ENCODE measurements at places on chromosomes 6 and 20.

DNA sequence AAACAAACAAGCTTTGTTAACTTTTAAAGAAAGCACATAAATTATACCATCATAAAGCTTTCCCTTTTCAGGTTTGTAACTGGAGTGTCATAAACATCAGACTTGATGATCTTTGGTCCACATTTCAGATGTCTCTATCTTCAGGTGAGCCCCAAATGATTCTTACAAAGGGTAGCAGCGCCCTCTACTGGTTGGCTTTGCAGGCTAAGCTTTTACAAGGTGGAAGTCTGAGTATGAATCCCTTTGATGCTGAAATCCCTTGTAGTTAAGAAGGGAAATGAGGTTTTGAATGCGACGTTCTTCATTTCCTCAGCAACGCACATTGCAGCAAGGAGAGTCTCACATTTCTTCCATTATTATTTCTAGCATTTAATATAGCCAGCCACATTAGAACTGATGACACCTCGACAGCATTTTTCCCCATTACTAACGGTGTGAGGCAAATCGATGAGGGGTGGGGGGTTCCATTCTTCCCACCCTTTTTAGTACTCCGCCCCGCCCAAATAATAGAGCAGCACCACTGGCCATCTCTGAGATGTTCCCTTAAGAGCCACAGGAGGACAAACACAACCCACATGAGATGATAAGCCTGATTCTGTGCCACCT is 126.3 kb upstream of the NT5E start:
- H3K4me1 ChIP-seq = no peaks in the 10 kb centered on the region
- peak; percentile 10 for DNase-seq
- peaks cover 2% of the 10 kb centered on the region for H3K27me3 ChIP-seq

DNA sequence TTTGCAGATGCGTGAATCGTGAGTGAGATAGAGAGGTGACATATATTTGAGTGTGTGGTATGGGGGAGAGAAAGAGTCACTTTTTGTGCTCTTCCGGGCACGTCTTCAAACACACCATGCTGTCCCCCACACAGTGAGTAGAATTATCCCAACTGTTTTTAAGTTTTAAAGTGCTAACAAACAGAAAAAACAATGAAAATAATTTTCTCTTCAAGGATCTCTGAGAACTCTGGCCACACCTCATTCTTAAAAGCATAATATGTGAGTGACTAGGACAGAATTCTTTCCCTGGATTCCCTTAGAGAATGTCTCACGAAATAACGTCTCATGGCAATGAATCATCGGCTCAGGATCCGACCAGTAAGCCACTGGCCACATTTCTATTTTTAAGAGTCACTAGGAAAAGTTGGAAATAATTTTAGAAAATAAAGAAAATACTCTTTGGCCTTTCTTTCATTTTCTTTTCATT is 235.7 kb upstream of the ZNF217 start:
- H3K4me1 ChIP-seq = peaks cover 54% of the 10 kb centered on the region
- peaks cover 11% of the 10 kb centered on the region for H3K27me3 ChIP-seq
- peak overlapping the region; percentile 84 for H3K4me3 ChIP-seq
- no peaks in the 10 kb centered on the region for H3K36me3 ChIP-seq
- DNase-seq = peak; percentile 43
- H3K27ac ChIP-seq = peak overlapping the region; percentile 94

DNA sequence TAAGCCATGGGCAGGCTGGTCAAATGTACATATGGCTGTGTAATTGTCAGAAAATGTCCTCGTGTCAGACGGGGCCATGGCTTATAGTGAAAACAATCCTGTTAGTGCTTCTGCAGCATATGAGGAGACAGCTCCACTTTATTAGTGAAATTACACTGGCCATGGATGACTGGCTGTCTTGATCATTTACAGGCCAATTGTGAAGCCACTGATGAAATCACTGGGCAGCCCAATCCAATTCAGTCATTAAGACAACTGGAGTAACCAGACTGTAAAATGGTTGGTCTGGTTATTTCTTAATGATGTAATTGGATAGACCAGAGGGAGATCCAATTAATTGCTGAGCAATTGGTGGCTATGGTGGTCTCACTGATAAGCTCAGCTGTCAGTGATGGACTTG is 749.5 kb downstream of the KIF16B start:
- no peaks in the 10 kb centered on the region for H3K27me3 ChIP-seq
- H3K27ac ChIP-seq = no peak overlapping the region

GRCh38 chr6:112114577-112115223 is 27.3 kb downstream of the FAM229B start:
- H3K27me3 ChIP-seq = peaks cover 9% of the 10 kb centered on the region
- no peak for DNase-seq
- no peaks in the 10 kb centered on the region for H3K36me3 ChIP-seq
- no peak overlapping the region for H3K27ac ChIP-seq
- no peaks in the 10 kb centered on the region for H3K4me1 ChIP-seq
